RPMI7951 (cell line): ENCODE measurements at places on chromosomes 7 and 10. TPM values are rescaled to one million over a fixed set of nuclear protein-coding genes. Genes with fewer than 3 reads are reported as not detected.

GRCh38 chr10:1627945-1628344 lies 109.4 kb downstream of the ADARB2 start:
- DNase-seq, result no peak

- DNase-seq, result no peak
These were observed 4.9 kb upstream of the HOXA10 start for GRCh38 chr7:27179030-27179429.

GRCh38 chr7:109179601-109180000 lies 609.9 kb downstream of the DNAJB9 start:
- no peak for DNase-seq

DNA sequence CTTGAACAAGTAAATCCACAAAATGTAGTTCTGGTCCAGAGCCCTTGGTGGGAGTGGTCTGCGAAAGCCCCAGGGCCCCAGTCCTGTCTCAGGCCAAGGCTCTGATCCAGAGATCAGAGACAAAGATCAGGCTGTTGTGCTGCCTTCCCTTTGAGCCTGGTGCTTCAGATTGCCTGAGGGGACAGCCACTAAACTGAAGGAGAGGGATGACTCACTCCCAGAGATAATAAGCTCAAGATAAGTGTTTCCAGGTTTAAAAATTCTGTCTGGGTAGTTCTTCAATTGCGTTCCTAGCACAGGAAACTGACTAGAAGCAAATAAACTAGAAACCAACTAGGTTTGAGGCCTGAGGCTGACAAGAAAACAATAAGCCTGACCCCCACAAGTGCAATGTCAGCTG lies 190.2 kb downstream of the RAMP3 start:
- DNase-seq, result peak; percentile 100

- no peak for DNase-seq
These were observed 21.6 kb upstream of the GTPBP4 start for GRCh38 chr10:966466-967235.

DNA sequence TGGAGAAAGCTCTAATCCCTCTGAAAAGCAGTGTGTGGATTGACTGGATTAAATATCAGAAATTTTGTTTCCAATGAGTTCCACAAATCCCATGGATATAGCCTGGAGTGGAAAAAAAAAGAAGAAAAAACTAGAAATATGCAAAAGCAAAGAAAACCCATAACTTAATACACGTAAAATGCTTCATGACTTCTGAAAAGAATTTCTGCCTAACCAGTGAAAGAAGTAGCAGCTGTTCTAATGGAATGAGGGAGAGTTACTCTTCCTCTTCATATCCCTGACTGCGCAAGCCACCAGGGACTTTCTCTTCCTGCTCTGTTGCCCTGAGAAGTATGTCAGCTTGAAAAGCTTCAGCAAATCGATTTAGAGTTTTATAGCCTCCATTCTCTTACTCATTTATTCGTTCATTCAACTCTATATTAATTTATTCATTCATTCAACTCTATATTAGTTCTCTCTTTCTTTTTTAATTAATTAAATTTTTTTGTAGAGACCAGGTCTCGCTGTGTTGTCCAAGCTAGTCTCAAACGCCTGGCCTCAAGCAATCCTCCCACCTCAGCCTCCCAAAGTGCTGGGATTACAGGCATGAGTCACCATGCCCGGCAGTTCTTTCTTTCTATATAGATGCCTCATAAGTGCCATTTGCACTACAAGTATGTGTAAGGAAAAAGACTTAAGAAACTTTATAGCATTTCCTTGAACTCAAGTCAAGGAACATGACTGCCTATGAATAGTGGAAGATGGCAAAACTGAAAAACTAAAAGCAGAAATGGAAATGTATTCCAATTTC lies 447.3 kb upstream of the NRP1 start:
- DNase-seq, result peak; percentile 39

- peak; percentile 36 for DNase-seq
These were observed 15.5 kb upstream of the CRCP start for GRCh38 chr7:66099232-66099550.

- no peak for DNase-seq
These were observed 466.8 kb upstream of the FOXK1 start for GRCh38 chr7:4215176-4215720.

DNA sequence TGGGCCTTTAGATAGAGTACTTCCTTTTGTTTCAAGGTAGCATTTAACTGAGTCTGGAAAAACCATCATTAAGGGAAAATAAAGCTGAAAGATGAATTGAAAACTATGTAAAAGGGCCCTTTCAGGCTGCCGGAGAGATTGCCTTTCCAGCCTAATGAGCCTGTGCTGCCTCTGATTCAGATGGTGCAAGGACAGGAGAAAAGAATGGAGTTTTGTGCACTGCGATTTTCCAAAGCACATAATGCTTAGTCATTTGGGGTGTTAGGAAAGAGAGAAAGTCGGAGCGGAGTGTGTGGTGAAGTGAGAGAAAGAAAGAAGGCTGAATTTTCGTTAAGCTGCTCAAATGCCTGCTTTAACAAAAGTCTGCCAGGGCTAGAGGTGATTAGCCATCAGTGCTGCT lies 259.7 kb downstream of the PAXIP1 start:
- peak; percentile 32 for DNase-seq

- DNase-seq, result peak; percentile 62
These were observed 47.7 kb upstream of the TRIM8 start for GRCh38 chr10:102596506-102596971.

DNA sequence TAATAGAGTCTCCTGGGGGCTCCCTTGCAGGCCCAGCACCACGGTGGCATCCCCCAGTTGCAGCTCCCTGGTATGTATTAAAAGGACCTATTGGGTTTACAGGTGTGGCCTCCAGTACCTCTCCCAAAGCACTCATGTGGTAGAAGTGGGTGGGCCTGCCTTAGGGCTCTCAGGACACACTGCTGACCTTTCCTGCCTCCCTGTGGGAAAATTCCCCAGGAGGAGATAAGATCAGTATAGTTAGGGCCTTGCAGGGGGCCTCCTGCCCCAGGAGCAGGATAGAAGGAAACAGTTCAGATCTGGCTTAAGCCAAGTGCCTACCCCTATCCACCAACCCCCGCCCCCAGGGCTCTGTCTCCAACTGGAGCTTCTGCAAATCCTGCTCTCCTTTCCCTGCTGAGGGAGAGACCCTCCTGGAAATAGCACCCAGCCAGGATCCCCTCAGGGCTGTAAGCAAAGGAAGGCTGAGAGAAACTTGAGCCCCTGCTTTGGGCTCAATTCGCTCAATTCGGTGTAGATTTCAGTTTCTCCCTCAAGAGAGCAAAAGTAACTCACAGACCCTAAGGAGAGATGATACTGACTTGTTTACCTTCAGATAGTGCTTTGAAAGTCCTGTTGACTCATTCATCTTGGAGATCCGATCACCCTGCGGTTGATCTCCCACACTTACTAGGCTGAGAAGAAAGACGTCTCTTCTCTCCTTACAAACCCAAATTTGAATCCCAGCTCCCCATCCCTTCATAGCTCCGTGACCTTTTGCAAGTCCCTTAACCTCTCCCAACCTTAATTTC lies 130.6 kb downstream of the WDR11 start:
- no peak for DNase-seq

DNA sequence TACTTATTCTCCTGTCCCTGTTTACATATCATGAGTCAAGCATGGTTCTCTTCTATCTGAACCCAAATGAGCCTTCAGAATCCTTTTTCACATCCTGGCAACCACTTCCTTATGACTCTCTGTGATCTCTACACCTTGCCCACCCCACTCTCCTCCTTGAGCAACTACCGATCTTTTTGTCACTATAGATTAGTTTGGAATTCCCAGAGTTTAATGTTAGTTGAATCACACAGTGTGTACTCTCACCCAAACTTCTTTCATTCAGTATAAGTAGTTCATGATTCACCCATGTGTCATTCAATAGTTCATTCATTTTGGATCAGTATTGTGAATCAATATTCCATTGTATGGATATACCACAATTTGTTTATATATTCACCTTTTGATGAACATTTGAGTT lies 55.3 kb downstream of the TFAM start:
- no peak for DNase-seq

DNA sequence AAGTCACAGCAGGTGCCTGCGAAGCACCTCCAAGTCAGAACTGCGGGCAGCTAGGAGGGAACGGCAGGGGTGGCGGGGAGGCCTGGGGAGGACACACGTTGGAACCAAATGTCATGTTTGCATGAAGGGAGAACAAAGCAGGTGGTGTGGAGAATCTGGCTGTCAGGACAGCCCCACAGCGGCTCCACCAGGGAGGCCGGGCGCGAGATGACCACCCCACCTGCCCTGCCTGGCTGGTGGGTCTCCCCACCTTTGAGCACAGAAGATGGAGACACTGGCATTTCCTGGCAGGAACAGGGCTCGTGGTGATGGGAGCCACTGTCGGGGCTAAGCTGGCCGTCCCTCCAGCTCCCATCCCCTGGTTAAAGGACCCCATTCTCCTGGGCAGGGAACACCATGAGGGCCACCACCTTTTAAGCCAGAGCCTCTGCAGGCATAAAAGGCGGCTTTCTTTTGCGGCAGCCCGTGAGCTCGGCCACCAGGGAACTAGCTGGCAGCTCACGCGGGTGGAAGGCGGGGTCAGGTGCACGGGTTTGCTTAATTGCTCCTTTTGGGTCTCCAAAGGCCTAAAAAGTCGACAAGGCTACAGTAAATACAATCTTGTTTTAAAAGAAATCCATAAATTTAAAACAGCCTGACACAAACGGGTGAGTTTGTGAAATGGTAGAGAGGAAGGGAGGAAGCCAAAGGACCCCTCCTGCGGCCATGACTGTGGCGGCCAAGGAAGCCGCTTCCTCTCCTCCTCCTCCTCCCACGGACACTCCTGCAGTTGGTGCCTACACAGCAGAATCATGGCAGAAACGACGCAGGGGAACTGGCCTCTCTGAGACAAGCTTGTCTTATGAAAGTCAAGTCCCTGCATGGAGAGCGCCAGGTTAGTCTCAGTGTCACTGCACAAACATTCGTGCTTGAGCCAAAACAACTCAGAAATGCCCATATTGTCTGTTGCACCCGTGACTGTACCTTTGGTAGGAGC lies 213.8 kb downstream of the DNAJB6 start:
- no peak for DNase-seq

GRCh38 chr10:79028056-79028430 lies 40.7 kb upstream of the ZMIZ1 start:
- DNase-seq, result no peak

DNA sequence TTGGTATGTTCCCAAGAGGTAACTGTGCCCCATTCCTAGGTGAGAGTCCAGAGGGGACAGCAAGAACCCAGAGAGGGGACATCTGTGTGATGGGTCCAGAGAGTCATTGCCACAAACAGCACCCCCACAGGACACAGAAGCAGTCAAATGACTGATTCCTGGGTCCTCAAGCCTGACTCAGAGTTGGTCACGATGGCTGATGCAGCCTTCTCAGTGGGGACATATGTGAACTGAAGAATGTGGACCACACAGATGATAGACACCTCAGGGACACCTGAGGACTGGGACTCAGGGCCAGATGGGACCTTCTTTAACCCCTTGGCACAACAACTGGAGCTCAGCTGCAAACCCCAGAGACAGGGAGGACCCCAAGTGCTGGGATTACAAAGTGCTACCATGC lies 96.5 kb downstream of the STRA8 start:
- no peak for DNase-seq

GRCh38 chr10:110151467-110151866 lies 55.9 kb upstream of the MXI1 start:
- no peak for DNase-seq

GRCh38 chr7:120741371-120742042 lies 116.4 kb downstream of the TSPAN12 start:
- DNase-seq, result no peak

DNA sequence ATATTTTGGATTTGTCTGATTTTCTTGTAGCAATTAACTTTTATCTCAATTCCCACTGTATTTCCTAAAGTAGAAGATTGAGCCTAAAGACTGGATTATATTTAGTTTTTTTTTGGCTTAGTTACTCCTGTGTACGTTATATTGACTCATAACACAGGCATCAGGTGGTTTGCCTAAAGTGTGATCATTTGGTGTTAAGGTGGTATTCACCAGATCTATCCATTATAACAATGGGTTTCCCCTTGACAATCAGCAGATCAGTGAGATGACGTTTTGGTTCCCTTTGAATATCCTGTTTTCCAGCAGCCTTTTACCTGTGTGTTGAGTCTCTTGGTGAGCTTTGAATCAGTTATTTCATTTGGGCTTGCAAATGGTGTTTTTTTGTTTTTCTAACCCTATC lies 18.1 kb downstream of the MAPK8 start:
- DNase-seq, result no peak

DNA sequence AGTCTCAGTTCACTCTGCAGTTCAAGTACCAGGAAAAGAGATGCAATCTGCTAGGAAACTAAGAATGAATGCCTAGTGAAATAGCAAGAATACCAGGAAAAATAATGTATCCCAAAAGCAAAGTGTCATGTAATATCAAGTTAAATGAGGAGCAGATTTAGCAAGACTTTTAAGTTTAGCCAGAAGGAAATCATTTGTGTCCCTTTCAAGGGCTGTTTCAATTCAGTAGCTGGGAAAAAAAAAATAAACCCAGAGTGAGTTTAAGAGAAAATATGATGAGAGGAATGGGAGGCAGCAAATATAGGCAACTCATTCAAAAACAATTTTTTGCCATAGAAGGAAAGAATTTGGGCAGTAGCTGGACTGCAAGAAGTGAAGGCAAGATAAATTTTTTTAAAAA lies 135.8 kb downstream of the DGKB start:
- no peak for DNase-seq

DNA sequence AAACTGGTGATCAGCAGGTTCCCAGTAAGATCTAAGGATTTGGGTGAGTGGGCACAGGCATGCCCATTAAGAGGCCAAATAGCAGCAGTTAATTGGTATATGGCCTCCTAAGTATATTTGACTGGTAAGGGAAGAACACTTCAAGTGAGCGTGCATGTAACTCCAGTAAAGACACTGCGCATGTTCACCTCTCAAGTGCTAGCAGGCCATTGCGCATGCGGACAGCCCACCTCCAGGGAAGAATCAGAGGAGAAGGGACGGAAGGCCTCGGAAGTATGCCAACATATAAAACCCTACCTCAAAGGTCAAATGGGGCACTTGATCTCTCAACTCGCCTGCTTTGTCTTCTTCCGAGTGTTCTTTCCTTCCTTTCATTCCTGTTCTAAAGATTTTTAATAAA lies 118.0 kb downstream of the ARL5B start:
- DNase-seq, result no peak

GRCh38 chr10:12202226-12202625 lies 6.2 kb downstream of the CDC123 start:
- no peak for DNase-seq

DNA sequence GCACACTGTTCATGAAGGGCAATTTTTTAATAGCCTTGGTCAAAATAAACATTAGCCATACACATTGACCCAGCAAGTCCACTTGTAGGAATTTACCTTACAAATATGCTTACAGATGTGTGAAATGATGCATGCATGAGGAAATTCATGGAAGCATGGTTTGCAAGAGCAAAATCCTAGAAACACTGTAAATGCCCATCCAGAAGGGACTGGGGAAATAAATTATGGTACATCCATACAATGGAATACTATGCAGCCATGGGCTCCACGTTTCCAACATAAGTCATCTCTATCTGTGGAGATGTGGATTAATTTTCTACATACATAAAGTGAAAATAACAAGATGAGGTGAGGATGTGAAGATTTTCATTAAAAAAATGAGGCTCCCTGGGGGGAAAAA lies 99.1 kb downstream of the NPY start:
- DNase-seq, result no peak

FEZF1 gene
- total RNA-seq, result not detected in 2 replicates

RAPGEF5 gene
- 2.9 and 3.6 TPM in 2 replicates for total RNA-seq

OR9A2 gene
- total RNA-seq, result not detected in 2 replicates

PIP gene
- total RNA-seq, result not detected in 2 replicates

ASB10 gene
- total RNA-seq, result not detected in 2 replicates

SCART1 gene
- total RNA-seq, result 0.10 and 0.24 TPM in 2 replicates

ATG9B gene
- 0.24 TPM in 1 of 2 replicates, not detected in the other for total RNA-seq

EIF4EBP2 gene
- total RNA-seq, result 24.8 and 26.1 TPM in 2 replicates

ENKUR gene
- 0.10 and 0.24 TPM in 2 replicates for total RNA-seq

CCDC201 gene
- not detected in 2 replicates for total RNA-seq

KLF14 gene
- total RNA-seq, result under 0.01 and 0.12 TPM in 2 replicates

HOXA11 gene
- total RNA-seq, result 1.4 and 1.9 TPM in 2 replicates

CYP2C19 gene
- 0.12 and 0.29 TPM in 2 replicates for total RNA-seq
